Amniotic stem cell (primary cell): ENCODE measurements at places on chromosomes 1 and 21.

DNA sequence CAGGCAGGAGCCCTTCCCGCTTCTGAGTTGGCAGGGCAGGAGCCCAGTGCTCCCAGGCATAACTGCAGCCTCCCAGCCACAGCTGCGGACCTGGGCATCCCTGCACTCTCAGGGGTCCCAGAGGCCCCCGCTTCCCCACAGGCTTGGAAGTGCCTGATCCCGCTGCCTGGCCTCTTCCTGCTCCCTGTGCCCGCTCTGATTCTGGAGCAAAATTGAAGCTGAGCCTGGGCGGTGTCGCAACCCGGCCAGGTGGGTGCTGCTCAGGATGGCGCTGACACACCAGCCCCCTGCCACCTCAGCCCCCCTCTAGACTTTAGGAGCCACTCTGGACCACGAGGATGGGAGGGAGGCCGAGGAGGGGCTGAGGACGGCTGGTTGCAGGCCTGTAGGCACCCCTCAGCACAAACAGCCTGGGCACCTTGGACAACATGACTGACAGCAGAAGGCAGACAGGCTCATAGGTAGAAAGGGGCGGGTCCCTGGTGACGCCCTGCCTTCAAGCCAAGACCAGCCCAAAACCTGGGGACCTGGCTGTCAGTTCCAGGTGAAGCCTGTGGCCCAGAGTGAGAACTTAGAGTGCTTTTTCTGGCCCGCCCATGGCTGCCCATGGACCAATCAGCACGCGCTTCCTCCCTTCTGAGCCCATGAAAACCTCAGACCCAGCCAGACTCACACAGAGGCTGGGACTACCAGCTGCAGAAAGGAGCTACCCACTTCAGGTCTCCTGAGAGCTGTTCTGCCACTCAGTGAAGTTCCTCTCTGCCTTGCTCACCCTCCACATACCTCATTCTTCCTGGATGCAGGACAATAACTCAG is 7.2 kb downstream of the HLCS start:
- no peak for DNase-seq

DNA sequence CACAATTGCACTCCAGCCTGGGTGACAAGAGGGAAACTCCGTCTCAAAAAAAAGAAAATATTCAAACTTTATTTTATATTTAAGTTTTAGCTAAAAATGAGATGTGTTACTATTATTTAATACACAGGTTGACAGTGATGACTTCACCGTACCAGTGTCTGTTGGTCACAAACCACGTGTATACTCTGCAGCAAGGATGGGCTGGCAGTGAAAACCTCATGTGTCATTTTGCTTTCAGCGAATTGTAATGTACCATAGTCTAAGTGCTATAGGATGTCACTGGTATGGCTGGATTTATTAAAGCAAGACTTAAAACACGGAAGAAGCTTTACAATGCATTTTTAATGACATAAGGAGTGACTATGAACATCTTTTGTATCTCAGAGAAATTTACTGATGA is 28.1 kb upstream of the NHLH2 start:
- DNase-seq, result no peak

DNA sequence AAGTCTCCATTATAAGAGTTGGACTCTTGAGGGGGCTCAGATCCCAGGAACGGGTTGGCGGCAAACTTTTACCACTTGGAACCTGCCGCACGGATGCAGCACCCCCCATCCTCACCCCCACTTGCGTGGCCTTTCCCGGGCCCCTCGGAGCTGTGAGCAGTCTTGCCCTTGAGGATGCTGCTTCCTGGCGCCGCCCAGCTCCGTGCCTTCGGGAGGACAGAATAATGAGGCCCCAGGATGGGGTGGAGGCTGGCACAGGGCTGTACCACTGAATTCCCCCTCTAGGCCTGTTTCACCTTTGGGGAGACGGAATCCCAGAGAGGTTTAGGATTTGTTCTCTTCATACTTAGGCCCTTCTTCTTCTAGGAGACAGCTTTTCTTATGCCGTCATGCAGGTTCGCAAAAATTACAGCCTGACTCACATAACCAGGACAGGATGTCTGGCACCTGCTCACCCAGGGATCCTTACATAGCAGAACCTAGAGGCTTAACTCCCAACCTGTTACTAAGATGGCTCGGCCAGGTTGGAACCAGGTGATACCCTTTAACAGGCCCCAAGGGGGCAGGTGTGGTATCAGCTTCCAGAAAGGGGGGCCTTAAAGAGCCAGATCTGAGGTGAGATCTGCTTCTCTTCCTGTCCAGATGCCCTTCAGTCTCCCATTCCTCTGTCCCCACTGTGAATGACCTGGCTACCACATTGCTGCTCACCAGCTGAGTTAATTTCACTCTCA is 1.5 kb downstream of the TRNP1 start:
- no peak for DNase-seq

DNA sequence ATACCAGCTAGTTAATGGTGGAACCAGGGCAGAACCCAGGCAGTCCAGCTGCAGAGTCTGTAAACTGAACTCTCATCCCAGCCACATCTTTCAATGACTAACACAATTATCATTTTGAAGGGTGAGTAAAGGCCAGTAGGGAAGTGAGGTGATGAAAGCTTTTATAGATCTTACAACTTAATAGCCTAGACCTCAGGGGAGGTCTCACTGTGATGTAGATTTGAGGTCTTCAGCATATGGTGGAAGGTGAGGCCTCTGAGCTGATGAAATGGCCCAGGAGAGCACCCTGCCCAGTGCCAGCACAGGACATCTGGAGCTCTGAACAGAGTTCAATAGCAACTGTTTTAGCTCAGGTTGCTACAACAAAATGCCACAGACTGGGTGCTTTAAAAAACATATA is 44.8 kb upstream of the POU2F1 start:
- no peak for DNase-seq

GRCh38 chr1:208437401-208437800 is 193.2 kb upstream of the PLXNA2 start:
- DNase-seq, result peak; percentile 30

- no peak for DNase-seq
Measured at GRCh38 chr1:207101720-207102119, 2.3 kb upstream of the C4BPA start.

GRCh38 chr1:12521096-12521495 is 96.9 kb downstream of the DHRS3 start:
- no peak for DNase-seq

DNA sequence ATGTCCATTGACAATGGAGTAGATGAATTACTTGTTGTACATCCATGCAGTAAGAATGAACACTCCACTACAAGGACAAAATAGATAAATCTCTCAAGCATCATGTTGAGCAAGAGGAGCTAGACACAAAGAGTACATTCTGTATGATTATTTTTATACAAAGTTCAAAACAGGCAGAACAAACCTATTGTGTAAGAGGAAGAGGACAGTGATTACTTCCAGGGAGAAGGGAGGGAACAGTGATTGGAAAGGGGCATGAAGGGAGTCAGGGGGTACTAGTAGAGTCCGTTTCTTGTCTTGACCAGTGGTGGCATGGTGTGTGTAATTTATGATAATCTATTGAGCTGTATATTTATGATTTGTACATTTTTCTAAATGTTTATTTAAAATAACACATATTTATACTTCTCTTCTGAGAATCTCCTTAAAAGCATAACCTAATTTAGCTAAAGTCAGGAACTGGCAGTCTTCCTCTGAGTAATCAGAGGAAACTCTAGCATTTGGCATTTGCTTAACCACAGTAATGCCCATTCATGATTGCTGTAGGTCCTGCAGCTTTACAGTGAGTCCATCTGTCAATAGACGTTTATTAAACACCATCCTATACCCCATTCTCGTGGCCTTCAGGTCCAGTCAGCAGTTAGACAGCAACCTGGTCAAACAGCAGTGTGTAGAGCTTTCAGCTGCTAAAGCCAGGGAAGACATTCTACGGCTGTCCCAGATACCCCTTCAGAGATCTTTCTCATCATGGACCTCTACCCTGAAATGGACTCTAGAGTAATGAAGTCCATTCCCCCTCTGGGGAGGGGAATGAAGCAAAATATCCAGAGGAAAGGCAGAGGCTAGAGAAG is 114.1 kb upstream of the GALNT2 start:
- DNase-seq, result no peak

- DNase-seq, result peak; percentile 96
Measured at GRCh38 chr1:200351826-200352549, 57.8 kb downstream of the ZNF281 start.

DNA sequence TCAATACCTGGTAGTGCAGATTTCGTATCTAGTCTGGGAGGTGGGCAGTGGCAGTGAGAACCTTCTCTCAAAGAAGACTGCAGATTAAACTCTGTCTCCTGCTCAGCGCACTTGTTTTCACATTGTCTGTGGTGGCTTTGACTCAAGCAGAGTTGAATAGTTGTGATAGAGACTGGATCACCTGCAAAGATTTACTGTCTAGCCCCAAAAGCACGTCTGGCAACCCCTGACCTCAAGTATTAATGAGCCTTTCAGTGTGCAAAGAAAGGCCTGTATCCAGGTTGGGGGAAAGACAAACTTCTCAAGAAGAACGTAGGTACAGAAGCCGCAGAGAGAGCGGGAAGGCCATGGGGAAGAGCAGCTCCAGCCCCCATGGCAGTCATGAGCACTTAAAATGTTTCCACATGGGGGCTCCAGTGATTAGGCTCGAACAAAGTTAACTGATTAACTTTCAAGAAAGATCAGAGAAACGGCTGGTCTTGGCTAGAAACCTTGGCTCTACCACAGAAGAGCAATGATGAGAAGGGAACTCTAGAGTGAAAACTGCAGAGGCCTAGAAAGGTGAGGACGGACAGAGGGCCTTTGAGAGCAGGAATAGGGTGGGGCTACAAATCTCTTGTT is 15.2 kb downstream of the HENMT1 start:
- DNase-seq, result no peak

- DNase-seq, result no peak
Measured at GRCh38 chr1:210464519-210465039, 135.9 kb downstream of the HHAT start.

GRCh38 chr1:64523413-64524337 is 53.7 kb downstream of the CACHD1 start:
- DNase-seq, result no peak

DNA sequence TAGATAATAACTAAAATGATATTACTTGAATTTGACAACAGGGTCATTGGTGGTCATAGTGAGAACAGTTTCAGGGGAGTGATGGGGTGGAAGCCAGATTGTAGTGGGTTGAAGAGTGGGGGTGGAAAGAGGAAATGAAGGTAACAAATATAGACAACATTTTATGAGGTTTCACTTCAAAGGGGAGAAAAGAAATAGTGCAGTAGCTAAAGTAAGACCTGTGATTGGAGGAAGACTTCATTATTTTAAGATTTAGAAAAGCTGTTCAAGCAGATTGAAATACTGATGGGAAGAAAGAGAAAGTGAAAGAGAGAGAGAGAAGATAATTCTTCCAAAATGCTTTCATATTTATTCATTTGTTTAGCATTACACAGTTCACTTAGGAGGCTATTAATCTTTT is 52.0 kb upstream of the KCNA3 start:
- no peak for DNase-seq

DNA sequence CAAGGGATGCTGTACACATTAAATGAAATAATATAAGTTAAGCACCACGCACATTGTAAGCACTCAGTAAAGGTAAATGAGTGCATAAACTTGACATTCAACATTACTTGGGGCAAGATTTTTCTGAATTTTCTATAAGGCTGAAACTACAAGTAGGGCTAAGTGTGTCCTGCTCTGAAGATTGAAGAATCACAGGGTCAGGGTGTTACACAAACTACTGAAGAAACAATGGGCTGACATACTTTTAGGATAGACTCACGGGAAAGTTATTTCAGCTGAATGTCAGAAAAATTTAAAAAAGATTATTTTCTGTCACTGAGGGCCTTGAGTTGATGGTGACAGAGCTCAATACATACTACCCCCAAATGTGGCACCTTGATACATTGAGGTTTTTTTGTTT is 644.2 kb upstream of the PLXNA2 start:
- DNase-seq, result no peak

DNA sequence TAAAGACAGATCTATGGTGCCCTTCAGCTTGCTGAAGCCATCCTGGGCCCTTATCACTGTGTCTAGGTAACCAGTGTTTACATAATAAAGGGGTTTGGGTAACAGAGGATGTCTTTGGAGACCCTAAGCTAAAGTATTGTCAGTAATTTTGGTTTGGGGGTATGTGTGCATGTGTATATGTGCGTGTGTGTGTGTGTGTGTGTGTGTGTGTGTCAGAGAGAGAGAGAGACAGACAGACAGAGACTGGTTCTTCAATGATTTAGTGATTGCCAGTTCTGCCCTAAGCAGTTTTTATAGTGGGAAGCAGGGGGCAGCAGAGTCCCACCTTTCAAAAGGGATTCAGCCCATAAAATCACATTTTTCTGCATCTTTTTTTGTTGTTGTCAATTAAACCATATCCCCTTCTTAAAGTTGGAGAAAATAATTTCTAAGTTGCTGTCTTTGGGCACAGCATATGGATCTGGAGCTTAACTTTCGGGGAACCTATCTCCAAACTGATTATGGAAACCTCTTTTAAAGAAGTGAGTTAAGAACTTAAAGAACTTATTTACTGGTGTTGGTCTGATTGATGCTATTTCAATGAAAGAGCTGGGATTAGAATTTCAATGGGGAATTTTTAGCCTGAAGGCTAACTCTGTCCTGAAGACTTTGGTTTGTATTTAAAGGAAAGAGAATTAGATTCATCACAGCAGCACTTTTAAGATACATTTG is 51.1 kb downstream of the ZNF326 start:
- no peak for DNase-seq

DNA sequence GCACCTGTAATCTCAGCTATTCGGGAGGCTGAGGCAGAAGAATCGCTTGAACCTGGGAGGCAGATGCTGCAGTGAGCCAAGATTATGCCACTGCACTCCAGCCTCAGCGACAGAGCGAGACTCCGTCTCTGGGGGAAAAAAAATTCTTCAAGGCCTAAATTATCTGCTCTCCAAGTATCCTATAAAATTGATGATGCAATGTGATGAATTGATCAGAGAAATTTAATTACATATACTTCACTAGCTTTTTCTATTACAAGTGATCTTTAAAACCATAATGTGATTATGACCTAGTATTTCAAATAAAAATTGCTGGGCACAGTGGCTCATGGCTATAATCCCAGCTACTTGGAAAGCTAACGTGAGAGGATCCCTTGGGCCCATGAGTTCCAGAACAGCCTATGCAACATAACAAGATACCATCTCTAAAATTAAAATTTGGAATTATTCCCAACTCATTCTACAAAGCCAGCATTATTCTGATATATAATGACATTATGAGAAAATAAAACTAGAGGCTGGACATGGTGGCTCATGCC is 43.7 kb downstream of the ARID4B start:
- DNase-seq, result no peak

GRCh38 chr1:36735436-36735835 is 252.7 kb upstream of the CSF3R start:
- no peak for DNase-seq

GRCh38 chr1:186102107-186102506 is 272.9 kb downstream of the TPR start:
- no peak for DNase-seq

- DNase-seq, result no peak
Measured at GRCh38 chr1:36367798-36368197, 17.9 kb downstream of the STK40 start.

- DNase-seq, result no peak
Measured at GRCh38 chr1:208172423-208173145, 71.6 kb downstream of the PLXNA2 start.

- no peak for DNase-seq
Measured at GRCh38 chr1:102472520-102472919, 475.8 kb upstream of the OLFM3 start.
